HFFc6 (cell line): ENCODE measurements at places on chromosomes 3 and 15. TPM values are rescaled to one million over a fixed set of nuclear protein-coding genes. Genes with fewer than 3 reads are reported as not detected.

- DNase-seq = peak; percentile 92
These were observed 35.8 kb downstream of the GLDN start for GRCh38 chr15:51377038-51377786.

Gene FGF7
- total RNA-seq = 12.7 to 55.0 TPM (median 15.5 TPM) in 3 replicates

DNA sequence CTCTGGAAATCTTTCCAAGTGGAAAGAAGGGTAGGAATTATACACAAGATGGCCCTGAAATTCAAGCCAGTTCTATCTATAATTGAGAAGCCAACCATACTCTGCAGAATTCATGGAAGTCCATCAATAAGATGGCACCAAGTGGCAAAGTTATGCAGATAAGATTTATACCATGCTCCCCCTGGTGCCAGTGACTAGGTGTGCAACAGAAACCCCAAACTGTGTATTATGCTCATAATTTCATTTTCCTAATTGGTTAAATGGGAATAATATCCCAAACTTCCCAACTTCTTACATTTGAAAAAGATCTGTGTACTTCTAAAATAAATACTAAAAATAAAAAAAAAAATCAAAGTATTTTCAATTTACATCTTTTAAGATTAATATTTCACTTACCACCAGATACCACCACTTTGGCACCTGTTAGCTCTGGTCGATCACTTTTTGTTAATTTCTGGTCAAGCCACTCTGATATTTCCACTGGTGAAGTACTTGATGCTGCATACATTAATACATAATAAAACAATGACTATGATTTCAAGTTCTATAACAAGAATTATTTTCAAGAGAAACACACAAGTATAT lies 25.9 kb downstream of the ETFA start:
- peak; percentile 17 for DNase-seq

Gene SLC22A14
- 0.11 TPM in 1 of 3 replicates, not detected in the others for total RNA-seq

DNA sequence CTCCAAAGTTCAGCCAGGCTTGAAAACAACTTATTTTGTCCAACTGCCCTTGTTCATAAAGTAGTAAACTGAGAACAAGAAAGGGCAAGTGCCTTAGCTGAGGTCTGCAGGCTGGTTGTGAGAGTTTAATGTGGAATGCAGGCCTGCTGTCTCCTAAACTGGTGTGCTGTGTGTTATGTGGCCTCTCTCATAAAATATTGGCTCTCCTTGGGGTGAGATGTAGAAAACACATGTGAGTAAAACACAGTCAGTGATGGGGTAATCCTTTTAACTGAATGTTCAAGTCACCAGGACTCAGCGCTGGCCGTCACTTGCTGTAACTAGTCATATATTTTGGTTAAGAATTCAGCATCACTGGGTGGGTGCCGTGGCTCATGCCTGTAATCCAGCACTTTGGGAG lies 7.1 kb upstream of the ST6GAL1 start:
- DNase-seq = no peak

DNA sequence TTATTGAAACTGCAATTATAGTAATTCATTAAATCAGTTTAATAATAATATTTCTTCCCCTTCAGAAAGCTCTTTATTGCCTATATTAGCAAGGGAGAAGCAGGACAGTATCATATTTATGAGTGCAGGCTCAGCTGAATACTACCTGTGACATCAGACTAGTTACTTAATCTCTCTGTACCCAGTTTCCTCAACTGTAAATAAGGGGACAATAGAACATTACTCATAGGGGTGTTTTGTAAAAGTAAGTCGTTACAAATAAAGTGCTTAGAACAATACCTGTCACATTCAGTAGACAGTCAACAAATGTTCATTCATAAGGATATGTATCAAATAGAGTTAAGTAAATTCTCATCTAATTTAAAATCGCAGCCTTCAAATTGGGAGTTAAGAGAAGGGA lies 12.1 kb upstream of the VPS39 start:
- DNase-seq = no peak

Gene CCR4
- total RNA-seq = not detected in 3 replicates

Gene ERC2
- total RNA-seq = not detected in 3 replicates

DNA sequence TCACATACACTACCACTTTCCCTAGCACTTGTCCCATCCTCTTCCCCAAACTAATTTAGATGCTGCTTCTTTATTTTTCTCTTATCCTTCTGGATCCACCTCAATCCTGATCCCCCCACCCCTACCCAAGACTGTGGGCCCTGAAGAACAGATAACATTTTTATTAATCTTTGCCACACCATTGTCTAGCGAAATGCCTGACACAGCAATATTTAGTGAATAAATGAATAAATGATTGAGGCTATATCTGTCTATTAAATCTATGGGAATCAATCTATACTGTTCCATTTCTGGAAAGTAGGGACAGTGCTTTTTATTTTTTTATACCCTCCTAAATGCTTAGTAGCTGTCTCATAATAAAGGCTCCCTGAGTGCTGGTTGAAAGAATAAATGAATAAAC lies 32.9 kb upstream of the LRRC3B start:
- no peak for DNase-seq

Gene HDC
- total RNA-seq = not detected in 3 replicates

Gene KCNH8
- not detected in 3 replicates for total RNA-seq

Gene ACKR4
- total RNA-seq = 0.81 to 7.1 TPM (median 1.3 TPM) in 3 replicates

Gene SKOR1
- total RNA-seq = 0.08 and 0.09 TPM in 2 replicates

- DNase-seq = no peak
These were observed 71.5 kb upstream of the IL12A start for GRCh38 chr3:159917141-159917540.

- no peak for DNase-seq
These were observed 58.8 kb downstream of the CACNA1D start for GRCh38 chr3:53553200-53553599.

Gene SSUH2
- 0.24 to 0.40 TPM in 2 of 3 replicates, not detected in the other for total RNA-seq

DNA sequence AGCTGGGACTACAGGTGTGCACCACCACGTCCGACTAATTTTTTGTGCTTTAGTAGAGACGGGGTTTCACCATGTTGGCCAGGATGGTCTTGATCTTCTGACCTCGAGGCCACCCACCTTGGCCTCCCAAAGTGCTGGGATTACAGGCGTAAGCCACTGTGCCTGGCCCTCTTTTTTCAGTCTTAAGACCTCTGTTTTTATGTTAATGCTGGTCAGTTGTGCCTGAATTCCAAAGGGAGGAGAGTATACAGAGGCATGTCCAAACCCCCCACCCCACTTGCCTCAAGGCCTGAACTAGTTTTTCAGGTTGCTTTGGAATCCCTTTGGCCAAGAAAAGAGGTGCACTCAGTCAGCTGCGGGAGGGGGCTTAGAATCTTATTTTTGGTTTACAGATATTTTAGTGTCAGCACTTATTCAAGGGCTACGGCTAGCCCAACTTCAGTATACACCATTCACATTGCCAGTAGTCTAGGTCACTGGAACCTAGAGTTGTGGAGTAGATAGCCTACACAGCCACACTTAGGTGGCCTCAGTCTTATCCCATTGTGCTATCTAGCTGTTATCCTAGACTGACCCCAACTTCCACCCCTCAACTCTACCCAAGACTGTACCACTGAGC lies 128.0 kb upstream of the TPM1 start:
- no peak for DNase-seq

DNA sequence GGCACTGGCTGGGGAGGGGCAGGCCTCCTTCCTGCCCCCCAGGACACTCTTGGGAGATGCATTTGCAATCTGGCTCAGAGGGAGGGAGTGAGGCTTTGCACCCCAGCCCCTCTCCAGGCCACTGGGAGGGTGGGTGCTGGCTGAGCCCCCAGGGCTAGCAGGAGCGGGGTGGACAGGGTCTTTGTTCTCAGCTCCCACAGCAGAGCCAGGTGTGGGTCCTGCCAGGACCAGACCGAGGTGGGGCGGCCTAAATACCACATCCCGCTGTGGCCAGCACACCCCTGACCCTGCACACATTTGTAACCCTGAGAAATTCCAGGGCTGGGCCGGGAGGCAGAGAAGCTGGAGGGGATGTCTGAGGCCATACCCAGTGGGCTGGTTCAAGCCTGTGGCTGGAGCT lies 41.0 kb downstream of the STARD5 start:
- DNase-seq = no peak

DNA sequence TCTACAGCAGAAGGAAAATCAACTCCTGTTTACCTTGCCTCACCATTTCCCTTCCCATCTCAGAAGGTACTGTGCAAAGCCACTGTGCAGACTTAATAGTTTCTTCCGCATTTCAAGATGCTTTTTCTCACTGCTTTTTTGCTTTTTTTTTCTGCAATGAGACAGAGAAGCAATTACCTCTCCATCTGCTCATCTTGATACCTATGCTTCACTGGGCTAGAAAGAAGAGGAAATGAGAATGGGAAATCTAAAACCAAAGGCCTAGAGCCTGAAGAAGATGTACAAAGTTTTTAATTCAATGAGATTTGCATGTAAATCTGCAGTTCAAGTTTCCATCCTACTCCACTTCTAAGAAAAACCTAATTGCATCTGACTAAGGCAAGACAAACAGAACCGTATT lies 238.1 kb upstream of the SETMAR start:
- no peak for DNase-seq

- no peak for DNase-seq
These were observed 17.1 kb downstream of the ZFAND6 start for GRCh38 chr15:80076321-80077318.

- DNase-seq = no peak
These were observed 180.2 kb upstream of the CBLB start for GRCh38 chr3:106048946-106049481.

- no peak for DNase-seq
These were observed 28.5 kb downstream of the KLHL25 start for GRCh38 chr15:85766001-85766831.
